Stimulated activated CD4-positive, alpha-beta T cell treated with anti-CD3 and anti-CD28 coated beads, TNF-alpha, amount 100 ng/mL, for 24 hours (primary cell): ENCODE measurements at places on chromosomes 13 and 19.

- DNase-seq = no peak
These were observed 13.2 kb downstream of the RASA3 start for GRCh38 chr13:114119196-114119595.

GRCh38 chr13:75355609-75356008, 126.4 kb downstream of the TBC1D4 start:
- no peak for DNase-seq

GRCh38 chr13:114097893-114098688, 34.3 kb downstream of the RASA3 start:
- no peak for DNase-seq

- DNase-seq = no peak
These were observed 5.1 kb downstream of the ZNF114 start for GRCh38 chr19:48274938-48275337.

DNA sequence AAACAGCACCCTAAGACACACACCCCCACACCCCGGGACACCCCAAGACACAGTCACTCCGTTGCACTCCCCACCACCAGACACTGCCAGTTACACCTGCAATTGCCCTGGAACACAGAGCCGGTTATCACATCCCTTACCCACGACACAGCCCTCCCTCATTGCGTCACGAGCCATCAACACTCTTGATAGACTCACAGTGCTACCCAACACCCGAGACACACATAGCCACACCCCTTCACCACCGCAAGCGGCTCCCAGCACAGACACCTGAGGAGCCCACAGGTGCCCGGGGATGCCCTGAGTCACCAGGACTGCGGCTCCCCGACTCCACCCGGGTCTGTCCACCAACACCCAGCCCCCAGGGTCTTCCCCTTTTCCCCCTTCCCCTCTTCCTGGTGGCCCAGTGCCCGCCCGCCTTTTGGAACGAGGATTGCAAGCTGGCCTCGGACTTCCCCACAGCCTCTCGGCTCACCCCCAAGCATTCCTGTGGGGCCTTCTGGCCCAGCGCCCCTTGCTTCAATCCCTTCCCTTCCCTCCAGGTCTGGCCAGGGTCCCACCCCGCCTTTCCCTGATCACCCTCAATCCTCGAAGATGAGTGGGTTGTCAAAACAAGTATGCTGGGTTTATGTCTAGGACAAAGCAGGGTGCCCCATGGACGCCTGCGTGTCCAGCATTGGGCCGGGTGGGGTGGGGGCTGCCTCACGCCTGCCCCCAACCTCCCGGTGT, 1.7 kb upstream of the PTGER1 start:
- DNase-seq = no peak

DNA sequence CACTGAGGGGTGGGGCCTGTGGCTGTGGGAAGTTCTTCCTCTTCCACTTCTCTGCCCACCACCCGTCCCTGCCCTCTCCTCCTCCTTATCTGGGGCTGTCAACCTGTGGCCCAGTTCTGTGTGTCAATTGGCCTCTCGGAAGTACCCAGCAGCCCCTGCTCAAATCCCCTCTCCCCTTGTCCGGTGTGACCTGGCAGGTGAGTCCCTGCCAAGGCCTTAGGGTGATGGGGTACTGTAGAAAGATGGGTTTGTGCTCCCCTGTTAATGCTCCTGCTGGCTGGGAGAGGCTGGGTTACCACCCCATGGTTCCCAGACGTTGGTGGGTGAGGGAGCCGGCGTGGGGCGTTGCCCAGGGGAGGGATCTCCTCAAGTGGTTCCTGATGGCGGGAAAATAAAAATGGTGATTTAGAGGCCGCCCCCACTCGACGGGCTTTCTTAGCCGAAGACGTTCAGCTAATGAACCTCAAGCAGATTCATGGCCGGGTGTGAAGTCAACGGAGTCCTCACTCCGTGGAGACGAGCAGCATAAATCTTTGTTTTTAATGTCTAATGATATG, 141.2 kb downstream of the URI1 start:
- DNase-seq = no peak

DNA sequence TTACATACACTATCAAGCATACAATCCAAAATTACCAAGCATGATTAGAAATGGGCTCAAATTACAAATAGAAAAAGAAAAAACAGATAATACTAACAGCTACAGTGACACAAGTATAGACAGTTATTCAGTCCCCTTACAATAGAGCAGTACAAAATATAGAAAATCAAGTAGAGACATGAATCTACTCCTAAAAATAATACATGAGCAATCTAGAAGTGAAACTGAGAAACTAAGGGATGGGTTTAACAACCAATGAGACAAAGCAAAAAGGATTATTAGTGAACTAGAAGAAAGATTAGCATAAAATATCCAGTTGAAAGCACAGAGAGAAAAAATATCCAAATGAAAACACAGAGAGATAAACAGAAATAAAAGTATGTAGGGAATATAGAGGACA, 426.7 kb downstream of the TBC1D4 start:
- DNase-seq = no peak

GRCh38 chr19:40144947-40145748, 46.1 kb upstream of the MAP3K10 start:
- no peak for DNase-seq

DNA sequence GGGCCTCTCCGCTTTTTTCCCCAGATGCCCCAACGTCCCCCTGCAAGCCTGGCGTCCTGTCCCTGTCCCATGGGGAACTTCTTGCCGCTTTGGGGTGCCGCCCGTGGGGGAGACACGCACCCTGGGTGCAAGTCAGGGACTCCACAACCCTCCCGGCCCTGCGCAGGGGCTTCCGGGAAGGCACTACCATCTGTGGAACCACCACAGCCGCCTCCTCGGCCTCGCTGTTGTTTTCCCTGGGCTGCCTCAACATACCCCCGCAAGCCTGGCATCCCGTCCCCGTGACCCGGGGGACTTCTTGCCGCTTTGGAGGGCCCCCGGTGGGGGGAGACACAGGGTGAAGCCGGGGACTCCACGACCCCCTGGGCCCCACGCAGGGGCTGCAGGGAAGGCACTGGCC, 238.4 kb downstream of the TUBA3C start:
- no peak for DNase-seq

- DNase-seq = no peak
These were observed 221.2 kb downstream of the ZNF536 start for GRCh38 chr19:30593356-30593755.

DNA sequence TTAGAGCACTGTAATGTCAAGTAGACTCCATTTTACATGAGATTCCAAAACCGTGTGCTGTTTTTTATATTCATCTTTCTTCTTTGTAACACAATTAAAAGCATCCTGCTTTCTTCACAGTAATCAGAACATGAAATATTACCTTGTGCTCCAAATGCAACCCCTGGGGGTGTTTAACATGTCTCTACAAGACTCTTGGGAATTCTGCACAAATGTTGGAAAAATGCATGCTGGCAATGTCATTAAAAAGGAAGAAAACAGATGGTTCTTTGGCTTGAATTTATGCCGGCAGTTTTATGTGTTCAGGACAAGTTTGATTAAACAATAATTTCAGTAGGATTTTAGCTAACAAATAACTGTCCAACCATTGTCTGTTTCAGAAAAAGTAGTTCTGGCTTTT, 159.1 kb downstream of the LIG4 start:
- no peak for DNase-seq

GRCh38 chr13:34810996-34811395, 131.1 kb upstream of the NBEA start:
- DNase-seq = no peak

DNA sequence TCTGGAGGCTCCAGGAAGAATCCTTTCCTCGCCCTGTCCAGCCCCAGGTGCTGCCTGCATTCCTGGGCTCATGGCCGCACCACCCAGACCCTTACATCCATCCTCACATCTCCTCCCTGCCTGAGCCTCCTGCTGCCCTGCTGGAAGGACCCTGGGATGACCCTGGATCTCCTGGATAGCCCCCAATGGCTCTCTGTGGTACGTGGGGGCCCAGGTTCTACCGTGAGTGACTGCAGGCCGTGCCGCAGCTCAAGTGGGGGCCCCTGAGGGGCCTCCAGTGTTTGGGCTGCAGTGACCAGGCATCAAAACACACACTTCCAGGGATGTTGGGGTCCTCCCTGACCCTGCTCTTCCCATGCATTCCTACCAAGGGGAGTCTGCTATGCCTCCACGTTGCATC, 8.3 kb upstream of the MCF2L start:
- DNase-seq = no peak

- DNase-seq = peak; percentile 60
These were observed 6.1 kb downstream of the SLC35E1 start for GRCh38 chr19:16566161-16566560.

- no peak for DNase-seq
These were observed 574 bp upstream of the GPX4 start for GRCh38 chr19:1103132-1103707.

GRCh38 chr19:12764698-12765097, 10.7 kb downstream of the HOOK2 start:
- no peak for DNase-seq

GRCh38 chr19:55552206-55552605, 6.9 kb upstream of the SBK3 start:
- no peak for DNase-seq

DNA sequence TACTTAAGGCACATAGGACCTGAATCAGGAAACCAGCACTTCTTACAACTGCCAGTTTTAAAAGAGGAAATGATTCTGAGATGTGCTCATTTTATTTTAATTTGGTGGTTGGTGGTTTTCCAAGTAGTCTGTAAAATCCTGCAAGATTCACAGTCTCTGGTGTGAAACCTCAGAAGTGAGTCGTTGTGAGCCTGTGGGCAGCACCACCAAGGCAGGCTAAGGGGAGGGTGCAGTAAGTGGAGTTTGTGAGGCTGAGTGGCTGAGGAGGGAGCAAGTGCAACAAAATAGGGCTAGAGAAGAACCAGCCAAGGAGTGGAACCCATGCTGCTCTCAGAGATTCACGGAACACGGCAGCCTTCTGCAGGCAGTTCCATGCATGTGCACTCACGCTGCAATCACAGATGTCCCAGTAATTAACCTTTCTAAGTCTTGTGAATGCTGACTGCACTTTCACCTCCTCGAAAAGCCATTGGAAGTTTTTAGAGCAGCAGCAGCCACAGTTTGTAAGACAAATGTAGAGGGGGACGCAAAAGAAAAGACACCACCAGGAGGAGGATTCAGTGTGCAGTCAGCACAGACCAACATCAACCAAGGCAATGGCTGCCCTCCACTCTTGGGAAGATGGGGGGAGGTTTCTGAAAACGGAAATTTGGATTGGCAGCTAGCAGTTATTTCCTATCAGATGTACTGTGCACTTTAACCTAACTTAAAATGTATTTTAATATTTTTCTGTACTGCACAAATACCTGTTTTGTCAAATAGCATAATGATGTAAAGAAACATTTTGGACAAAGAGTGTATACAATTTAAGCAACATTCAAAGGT, 44.9 kb downstream of the ESD start:
- DNase-seq = peak; percentile 41

GRCh38 chr19:12913011-12913561, 6.0 kb downstream of the SYCE2 start:
- DNase-seq = no peak

GRCh38 chr19:43765109-43765876, 10.5 kb upstream of the SMG9 start:
- DNase-seq = peak; percentile 55

DNA sequence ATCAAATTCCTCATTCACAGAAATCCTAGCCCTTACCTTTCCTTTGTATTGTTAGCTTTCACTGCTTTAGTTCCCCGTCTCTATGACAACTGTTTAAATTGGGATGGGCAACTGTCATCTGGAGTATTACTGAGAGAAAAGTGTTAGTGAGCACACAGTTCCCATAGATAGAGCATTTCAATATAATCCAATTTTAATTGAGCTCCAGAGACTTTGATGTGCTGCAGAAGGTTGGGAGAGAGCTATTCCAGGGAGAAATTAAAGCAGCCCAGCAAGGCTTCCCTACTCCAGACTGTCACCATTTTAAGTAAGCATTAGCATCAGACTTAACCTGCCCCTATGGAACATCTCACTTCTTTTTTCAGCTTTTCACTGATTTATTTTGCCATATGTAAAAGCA, 55.0 kb upstream of the MAB21L1 start:
- no peak for DNase-seq

DNA sequence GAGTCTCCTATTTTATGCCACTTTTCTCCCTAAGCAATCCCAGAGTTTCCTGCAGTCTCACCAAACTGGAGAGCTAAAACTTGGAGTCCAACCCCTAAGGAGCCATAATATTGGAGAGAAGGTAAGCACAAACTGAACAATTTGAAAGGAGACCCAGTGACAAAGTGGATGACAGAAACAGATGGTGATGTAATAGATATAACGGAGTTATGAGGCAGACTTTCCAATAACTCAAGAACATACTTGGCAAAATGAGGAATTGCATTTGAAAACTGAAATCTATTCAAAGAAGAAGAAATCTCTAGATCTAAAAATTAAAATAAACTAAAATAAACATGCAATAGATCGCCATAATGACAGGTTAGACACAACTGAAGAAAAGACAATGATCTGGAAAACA, 200.9 kb upstream of the MIR17HG start:
- no peak for DNase-seq

DNA sequence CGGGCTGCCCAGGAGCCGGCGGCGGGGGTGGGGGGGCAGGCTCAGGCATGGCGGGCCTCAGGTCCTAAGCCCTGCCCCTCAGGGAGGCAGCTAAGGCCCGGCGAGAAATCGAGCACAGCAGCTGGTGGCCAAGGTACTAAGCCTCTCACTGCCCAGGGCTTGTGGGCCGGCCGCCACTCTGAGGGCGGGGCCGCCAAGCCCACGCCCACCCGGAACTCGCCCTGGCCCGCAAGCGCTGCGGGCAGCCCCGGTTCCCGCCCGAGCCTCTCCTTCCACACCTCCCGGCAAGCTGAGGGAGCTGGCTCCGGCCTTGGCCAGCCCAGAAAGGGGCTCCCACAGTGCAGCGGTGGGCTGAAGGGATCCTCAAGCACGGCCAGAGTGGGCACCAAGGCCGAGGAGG, 33.1 kb downstream of the PCDH8 start:
- no peak for DNase-seq

- DNase-seq = peak; percentile 86
These were observed 8.6 kb downstream of the LTBP4 start for GRCh38 chr19:40609561-40610395.

GRCh38 chr19:48452289-48453190, 2.8 kb upstream of the KCNJ14 start:
- no peak for DNase-seq

DNA sequence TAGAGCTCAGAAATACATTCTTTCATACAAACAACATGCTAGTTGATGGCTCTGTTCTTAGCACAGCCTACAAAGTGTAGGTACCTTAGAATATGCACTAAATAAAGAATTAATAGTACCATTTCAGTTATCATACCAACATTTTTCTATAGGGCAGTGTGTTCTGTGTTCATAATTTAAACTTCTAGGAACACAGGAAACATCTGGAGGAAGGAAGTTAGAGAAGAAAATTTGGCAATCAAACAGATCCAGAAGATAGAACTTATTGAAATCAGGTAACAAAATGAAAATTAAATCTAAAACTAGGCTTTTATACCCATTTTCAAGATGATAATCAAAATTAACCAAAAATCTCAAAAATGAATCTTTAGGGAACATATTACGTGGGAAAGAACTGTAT, 527.5 kb downstream of the DCT start:
- DNase-seq = no peak

- DNase-seq = no peak
These were observed at the start of gene B3GNT3 for GRCh38 chr19:17794731-17795494. Gene B3GNT3 (plus strand): TSS chr19:17795138. CDS start chr19:17807808, 12,670 bp downstream.
